ENCODE measurements at places on chromosomes 1 and 21.

DNA sequence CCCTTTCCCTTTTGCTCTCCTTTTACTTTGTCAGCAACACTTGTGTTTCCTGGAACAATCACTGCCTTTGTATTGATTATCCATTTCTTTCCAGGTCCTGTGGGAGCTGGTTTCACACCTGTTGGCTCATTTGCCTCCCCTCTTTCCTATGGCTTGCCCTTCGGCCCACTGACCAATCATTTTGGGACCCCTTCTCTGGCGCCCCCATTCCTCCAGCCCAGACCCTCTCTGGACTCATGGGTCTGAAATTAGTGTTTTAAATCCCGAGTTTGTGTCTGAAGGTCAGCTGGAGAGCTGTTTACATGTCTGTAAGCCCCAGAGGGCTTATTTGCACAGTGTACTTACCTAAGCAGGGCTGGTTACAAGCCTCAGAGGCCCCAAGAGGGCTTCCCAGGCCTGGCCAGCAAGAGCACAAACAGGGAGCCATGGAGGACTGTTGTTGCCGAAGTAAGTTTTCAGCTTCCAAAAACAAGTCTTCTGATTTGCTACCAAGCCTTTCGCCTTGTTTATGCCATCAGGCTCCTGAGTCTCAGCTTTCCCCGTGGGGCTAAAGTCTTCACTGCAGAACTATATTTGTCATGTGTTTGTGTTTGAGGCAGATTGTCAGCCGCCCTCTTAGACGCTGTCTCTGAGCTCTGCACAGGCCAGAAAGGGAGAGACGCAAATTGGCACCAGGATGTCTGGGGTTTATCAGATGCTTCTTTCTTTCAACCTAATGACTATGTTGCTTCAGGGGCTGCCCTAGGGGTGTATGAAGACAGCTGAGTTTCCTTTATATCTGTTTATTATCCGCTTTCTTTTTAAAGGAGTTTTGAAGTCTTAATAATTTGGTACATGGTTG is 93.0 kb downstream of the ATP1A1 start:
- no peak for DNase-seq

GRCh38 chr1:78651241-78651640 is 1.6 kb downstream of the IFI44 start:
- no peak for DNase-seq

- no peak for DNase-seq
Observed at GRCh38 chr21:29939104-29939923, 482 bp downstream of the GRIK1 start.

DNA sequence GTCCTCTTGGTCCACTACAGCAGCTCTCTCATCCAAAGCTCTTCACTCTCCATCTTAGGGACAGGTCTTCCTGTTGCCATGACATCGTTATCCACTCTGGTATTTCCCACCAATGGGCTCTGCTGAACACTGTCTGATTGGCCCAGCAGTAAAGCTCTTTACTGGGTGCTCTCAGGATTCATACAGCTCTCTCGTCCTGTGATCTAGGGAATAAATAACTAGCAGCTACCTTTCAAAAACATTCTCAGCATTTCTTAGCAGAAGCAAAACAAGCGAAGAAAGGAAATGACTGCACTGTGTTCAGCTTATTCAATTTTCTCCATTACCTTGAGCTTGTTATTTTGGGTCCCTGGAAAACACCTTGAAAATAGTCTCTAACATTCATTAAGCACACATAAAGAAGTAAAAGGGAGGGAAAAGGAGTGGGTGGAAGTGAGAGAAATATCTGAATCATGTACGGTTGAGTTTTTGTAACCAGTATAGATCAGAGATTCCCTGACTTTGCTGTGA is 163.4 kb upstream of the SGIP1 start:
- DNase-seq, result no peak

GRCh38 chr1:245015031-245015430 is 139.8 kb upstream of the KIF26B start:
- DNase-seq, result no peak

- DNase-seq, result no peak
Observed at GRCh38 chr1:231814521-231814920, 187.9 kb downstream of the DISC1 start.

DNA sequence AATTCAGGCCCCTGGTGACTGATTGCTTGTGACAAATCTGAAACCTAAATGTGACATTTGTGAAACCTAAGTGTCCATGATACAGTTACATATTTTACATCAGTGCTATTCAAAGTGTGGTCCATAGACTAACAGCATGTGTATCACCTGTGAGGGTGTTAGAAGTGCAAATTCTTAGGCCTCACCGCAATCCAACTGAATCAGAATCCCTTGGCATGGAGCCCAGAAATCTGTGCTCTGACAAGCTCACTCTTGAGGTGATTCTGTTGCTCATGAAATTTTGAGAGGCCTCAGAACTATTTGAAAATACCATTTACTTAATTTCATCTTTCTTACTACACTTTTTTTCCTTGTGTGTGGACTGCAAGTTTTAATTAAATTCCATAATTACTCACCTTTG is 587.9 kb downstream of the ADGRL2 start:
- DNase-seq, result no peak

DNA sequence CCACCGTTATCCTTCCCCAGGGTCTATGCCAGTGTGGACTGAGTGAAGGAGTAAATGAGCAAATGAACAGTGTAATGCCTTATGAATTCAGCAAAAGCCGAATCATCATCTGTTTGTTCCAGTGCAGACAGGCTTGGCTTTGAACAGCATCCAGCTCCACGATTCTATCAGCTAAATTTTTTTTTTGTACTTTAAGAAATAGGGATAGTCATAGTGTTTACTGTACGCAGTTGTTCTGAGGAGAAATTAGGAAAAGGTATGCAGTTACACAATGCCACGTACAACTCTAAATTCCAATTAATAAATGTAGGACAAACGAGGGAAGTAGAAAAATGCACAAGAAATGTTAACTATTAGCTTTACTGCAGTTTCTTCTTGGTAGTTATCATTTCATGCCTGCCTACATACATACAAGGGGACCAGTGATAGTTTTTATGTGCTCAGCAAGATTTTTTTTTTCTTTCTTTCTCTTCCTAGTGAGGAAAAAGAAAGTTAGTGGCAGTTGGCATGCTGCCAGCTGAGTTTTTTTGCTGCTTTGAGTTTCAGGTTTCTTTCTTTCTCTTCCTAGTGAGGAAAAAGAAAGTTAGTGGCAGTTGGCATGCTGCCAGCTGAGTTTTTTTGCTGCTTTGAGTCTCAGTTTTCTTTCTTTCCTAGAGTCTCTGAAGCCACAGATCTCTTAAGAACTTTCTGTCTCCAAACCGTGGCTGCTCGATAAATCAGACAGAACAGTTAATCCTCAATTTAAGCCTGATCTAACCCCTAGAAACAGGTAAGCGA is at the start of gene IFI44L:
Gene IFI44L, plus strand, starts transcription at position 646 of the 777 bp plus-strand sequence. CDS start 7,468 bp downstream, outside the sequence.
- DNase-seq, result peak; percentile 68

GRCh38 chr1:173448945-173449344 is 28.2 kb upstream of the PRDX6 start:
- no peak for DNase-seq

GRCh38 chr1:204760757-204761156 is 75.2 kb upstream of the LRRN2 start:
- DNase-seq, result no peak

DNA sequence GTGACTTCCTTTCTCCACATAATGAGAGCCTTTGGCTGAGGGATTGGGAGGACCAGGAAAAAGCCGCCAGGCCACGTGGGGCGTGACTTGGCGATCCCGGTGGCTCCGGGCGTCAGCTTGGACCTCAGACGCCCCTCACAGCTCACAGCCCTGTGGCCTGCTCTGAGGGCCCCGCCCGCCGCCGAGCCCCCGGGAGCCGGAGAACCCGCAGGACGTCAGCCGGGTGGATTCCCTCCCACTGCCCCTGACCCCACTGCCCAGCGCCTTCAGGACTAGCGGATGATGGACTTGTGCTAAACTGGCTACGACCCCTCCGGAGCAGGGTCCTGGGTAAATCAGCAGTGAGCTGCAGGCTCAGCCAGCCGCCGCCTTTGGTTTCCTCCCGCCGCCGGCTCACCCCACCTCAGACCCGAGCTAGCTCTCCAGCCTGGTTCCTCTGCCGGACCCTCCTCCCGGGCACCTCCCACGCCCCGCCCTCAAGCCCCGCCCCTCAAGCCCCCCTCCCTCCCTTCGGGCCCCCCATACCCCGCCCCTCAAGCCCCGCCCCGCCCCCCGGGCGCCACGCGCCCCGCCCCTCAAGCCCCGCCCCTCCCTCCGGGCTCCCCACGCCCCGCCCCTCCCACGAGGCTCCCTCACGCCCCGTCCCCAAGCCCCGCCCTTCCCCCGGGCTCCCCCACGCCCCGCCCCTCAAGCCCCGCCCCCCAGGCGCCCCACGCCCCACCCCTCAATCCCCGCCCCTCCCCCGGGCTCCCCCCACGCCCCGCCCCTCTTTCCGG is 10.0 kb upstream of the FAAP20 start:
- DNase-seq, result peak; percentile 90

DNA sequence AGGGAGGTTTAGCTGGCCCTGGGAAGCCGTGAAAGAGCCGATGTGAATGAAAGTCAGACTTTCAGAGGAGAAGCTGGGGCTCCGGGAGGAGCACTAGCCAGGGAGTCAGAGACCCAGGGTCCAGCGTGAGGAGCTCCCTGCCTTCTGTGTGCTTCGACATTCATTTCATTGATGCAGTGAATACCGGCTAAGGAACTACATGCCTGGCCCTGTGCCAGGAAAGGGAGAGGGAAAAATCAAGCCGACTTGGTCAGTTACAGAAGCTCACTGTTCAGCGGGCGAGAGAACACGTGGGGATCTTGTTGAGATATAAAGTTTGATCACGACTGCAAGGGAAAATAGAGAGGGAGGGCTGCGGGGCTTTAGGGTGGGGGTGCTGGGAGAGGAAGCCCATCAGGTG is 76.7 kb upstream of the RUNX3 start:
- DNase-seq, result no peak

DNA sequence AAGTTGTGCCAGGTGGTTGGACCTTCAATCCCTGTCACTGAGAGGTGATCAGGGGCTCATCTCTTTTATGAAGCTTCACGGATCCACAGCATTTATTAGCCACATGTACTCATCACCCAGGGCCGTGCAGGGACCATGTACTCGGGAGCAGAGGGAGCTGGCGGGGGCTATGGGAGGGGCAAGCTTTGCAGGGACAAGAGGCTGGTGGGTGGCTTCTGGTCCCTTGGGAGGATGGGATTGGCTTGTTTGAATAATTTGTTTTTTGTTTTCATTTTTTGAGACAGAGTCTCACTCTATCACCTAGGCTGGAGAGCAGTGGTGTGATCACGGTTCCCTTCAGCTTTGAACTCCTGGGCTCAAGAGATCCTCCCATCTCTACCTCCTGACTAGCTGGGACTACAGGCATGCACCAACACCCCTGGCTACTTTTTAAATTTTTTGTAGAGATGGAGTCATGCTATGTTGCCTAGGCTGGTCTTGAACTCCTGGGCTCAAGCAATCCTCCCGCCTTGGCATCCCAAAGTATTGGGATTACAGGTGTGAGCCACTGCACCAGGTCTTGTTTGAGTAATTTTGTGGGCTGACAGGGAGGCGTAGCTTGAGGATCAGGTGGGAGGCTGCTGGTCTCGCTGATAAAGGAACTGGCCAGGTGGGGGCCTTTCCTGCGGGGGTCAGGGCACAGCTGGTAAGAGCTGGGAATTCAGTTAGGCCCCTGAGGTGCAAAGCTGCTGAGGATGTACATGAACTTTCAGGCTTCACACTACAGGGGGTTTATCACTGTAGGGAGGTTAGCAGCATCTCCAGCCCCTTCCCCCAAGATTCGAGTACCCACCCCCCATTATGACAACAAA is 308.0 kb upstream of the C1orf174 start:
- no peak for DNase-seq

GRCh38 chr1:115670476-115671175 is 28.9 kb downstream of the VANGL1 start:
- no peak for DNase-seq

GRCh38 chr1:45032837-45033236 is 20.8 kb downstream of the UROD start:
- DNase-seq, result no peak

- DNase-seq, result no peak
Observed at GRCh38 chr1:73874806-73875205, 323.2 kb downstream of the LRRIQ3 start.

DNA sequence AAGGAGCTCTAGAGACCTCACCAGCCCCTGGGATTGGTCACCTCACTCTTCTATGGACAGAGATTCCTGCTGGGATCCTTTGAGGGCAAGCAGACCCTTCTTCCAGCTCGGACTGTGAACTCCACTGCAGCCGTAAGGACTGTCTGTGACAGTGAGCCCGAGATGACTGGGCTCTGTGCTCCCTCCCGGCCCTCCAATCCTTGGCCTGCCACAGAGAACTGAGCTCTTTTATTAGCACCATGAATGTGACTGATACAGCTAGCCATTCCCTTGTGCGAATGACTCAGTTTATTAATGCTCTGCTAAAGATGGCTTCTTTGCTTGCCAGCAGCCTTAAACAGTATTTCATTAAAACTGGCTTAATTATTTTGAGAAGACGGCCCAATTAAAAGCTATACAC is 194.6 kb upstream of the LMO4 start:
- DNase-seq, result no peak

- no peak for DNase-seq
Observed at GRCh38 chr1:48480504-48480903, 8.5 kb upstream of the SPATA6 start.

GRCh38 chr1:209674957-209675564 is at the start of gene G0S2:
Gene G0S2, plus strand, starts transcription at chr1:209675412. Its CDS starts 273 bp downstream, at chr1:209675685.
- DNase-seq, result peak; percentile 50

- DNase-seq, result no peak
Observed at GRCh38 chr1:248585266-248585665, 10.7 kb upstream of the OR2T34 start.

GRCh38 chr1:117529683-117530082 is 76.2 kb upstream of the TENT5C start:
- DNase-seq, result no peak

- peak; percentile 60 for DNase-seq
Observed at GRCh38 chr1:179809506-179810366, 66.6 kb downstream of the FAM163A start.

DNA sequence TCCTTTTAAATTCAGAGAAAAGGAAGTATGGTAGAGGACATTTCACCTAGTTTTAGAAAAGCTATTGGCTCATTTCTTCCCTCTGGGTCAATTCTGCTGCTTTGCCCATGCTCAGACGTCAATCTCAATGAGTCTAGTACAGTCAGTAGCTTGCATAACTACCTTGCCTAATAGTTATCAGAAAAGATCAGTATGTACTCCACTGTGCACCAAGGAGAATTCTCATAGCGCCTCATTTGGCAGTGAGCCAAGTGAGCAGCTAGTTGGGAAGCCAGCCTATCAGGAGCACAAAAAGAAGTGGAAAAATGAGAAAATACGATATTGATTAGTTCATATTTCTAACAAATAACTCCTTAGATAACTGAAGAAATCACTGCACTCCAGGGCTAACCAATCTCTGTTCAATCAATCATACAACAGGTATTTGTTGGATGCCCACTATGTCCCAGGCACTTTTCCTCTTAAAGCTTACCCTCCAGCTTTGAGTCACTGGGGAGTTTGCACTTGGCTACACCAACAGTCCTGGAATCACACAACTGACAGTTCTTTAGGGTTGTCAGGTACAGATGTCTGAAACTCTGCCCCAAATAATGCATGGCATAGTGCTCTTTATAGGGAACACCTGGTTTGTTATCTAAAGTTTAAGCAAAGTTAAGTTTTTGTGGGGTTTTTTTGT is 50.2 kb downstream of the PRDX6 start:
- no peak for DNase-seq
